ENCODE measurements at places on chromosomes 7 and 10.

- no peak for DNase-seq
These were observed 85.2 kb downstream of the ABCB5 start for GRCh38 chr7:20700453-20701227.

- DNase-seq, result peak; percentile 4
These were observed 13.1 kb downstream of the SDHAF3 start for GRCh38 chr7:97130417-97131139.

DNA sequence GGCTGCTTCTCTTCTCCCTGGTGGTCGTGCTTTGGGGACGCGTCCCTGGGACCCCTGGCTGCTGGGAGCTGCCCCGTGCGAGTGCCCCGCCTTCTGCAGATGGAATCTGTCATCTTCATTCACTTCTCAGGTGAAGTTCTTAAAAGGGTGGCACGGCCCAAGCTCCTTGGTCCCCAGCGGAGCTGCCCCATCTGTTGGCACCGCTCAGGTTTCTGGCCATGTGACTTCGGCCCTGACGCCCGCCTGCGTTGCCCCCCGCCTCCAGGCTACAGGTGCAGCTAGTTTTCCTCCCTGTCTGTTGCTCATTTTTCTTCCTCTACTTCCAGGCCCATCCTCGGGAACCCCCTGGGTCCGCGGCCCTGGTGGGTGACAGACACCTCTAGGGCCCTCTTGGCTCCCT is 6.8 kb upstream of the NKX6-2 start:
- DNase-seq, result no peak

GRCh38 chr10:62394556-62395018 is 20.4 kb downstream of the ZNF365 start:
- peak; percentile 33 for DNase-seq

GRCh38 chr10:33160151-33160550 is 174.3 kb downstream of the NRP1 start:
- peak; percentile 38 for DNase-seq

DNA sequence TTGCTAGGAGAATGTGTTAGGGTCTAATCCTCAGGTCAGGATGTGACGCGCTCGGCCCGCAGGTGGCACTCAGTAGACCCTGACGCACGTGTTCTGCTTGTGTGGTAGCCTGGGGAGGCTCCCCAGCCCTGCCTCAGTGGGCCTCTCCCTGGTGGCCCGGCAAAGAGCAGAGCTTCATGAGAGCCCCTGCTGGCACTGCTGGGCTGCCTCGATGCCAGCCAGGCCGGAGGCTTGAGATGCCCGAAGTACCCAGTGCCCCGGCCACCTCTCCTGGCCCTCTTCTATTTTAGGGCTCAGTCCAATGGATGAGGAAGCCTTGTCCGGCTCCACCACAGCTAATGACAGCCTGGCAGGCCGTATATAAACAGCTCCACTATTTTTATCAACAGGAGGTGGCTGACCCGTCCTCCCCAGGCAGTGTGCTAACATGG is 42.0 kb downstream of the PRF1 start:
- DNase-seq, result no peak

DNA sequence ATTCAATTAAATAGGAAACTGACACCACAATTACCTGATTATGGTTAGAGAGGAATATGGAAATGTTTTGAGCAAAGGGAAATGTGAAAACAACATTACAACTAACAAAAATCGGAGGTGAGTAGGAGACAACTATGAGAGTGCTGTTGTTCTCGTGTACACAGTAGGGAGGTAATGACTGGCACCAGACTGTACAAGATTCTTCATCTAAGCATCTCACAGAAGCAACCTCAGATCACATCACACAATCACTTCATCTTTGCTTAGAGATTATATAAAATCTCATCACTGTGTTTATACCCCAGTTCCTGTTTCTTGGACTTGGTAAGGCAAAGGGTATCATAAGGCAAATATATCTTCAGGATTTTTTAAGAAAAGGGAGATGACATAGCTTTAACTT is 14.9 kb downstream of the ABLIM1 start:
- DNase-seq, result no peak

- no peak for DNase-seq
These were observed 38.5 kb downstream of the MLLT10 start for GRCh38 chr10:21572578-21572977.

DNA sequence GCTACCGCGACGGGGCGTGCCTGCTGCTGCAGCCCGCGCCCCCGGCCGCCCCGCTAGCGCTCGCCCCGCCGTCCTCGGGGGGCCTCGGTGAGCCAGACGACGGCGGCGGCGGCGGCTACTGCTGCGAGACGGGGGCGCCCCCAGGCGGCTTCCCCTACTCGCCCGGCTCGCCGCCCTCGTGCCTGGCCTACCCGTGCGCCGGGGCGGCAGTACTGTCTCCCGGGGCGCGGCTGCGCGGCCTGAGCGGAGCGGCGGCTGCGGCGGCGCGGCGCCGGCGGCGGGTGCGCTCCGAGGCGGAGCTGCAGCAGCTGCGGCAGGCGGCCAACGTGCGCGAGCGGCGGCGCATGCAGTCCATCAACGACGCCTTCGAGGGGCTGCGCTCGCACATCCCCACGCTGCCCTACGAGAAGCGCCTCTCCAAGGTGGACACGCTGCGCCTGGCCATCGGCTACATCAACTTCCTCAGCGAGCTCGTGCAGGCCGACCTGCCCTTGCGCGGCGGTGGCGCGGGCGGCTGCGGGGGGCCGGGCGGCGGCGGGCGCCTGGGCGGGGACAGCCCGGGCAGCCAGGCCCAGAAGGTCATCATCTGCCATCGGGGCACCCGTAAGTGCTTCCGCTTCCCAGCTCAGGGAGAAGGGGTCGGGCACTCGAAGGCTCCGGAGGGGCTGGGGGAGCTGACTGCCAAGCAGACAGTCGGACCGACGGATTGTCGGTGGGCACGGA is 761 bp downstream of the PTF1A start:
- peak; percentile 70 for DNase-seq

All from iPS-NIHi11 (cell line).